ENCODE measurements at places on chromosomes 4 and X. TPM values are rescaled to one million over a fixed set of nuclear protein-coding genes. Genes with fewer than 3 reads are reported as not detected.

GRCh38 chr4:23476515-23477090 lies 413.2 kb downstream of the PPARGC1A start:
- no peak for ATAC-seq

GRCh38 chr4:56409511-56410090 lies 22.3 kb upstream of the AASDH start:
- ATAC-seq = no peak

- ATAC-seq = no peak
These were observed 39.6 kb downstream of the ZNF827 start for GRCh38 chr4:145898926-145899531.

DNA sequence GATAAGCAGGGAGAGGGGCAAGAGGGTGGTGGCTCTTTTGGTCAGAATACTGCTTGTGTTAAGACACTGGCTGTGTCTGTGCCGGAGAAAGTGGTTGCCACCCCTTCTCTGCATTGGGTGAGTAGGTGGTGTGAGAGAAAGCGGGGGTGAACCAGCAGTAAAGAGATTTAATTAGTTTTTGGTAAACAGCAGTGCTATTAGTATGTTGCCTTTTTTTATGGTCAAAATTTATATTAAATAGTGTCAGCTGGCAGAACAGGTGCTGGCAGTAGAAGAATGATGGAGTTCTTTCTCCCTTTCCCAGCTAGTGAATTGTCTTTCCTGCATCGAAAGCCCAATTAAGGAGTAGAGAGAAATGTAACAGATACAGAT lies 181.6 kb downstream of the LARP7 start:
- no peak for ATAC-seq

- no peak for ATAC-seq
These were observed 49.7 kb upstream of the IGFBP7 start for GRCh38 chr4:57159866-57160265.

- no peak for ATAC-seq
These were observed 625.6 kb downstream of the BCOR start for GRCh38 chrX:39472161-39472560.

EMCN gene
- not detected for total RNA-seq

Data from activated T-helper 17 cell treated with anti-CD3 and anti-CD28 coated beads, Interleukin-2, amount 50 U/mL, for 72 hours (primary cell).